HuH-7 (cell line): ENCODE measurements at places on chromosomes 5 and 9.
A peak's percentile ranks its signal among the peaks of the same experiment; 100 is the strongest.

- DNase-seq: no peak
These were observed 247.5 kb downstream of the ADAMTSL1 start for GRCh38 chr9:18721267-18721994.

- no peak for DNase-seq
These were observed 753 bp upstream of the STC2 start for GRCh38 chr5:173328844-173329490.

- peak; percentile 99 for DNase-seq
These were observed 7.7 kb upstream of the CFAP157 start for GRCh38 chr9:127698985-127699670.

GRCh38 chr5:1919209-1919566 lies 36.5 kb upstream of the IRX4 start:
- DNase-seq: no peak

DNA sequence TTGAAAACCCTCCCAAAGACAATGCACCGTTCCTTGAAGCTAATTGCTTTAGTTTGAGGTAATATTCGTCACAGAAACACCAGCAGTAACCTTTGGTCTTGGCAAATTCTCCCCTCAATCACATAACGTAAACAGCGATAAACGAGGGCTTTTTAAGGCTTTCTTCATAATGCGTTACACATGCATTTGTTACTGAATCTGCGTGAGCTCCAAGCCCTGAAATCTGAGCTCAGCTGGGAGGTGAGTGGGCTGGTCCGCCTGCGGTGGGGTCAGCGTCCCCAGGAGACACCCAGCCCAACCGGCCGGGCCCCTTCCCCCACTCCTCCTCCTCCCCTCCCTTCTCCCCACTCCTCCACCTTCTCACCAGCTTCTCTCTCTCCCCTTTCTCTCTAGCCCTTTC lies 91.1 kb downstream of the BARX1 start:
- DNase-seq: no peak

GRCh38 chr5:178818094-178818493 lies 41.7 kb upstream of the ZNF354B start:
- DNase-seq: no peak

GRCh38 chr9:129719135-129719534 lies 33.7 kb downstream of the PTGES start:
- DNase-seq: no peak
